ENCODE measurements at places on chromosomes 1 and 21.

GRCh38 chr1:33606272-33606671 is 133.8 kb downstream of the ZSCAN20 start:
- no peak for DNase-seq

DNA sequence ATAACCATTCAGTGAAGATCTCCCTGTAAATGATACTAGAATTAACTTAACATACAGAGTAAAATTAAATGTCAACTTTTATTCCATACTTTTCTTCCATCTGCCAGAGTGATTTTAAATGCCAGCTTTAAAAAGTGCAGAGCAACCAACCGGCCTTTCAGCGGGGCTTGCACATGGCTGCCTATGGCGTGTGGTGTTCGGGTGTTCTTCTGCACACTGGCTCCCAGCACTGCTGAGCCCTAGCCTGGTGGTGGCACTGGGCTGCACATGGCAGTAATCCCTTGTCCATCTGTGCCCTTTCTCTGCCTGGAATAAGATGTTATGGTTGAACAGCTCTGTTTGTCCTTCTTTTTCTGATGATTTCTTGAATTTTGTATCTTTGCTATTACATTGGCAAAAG is 156.3 kb downstream of the SNX7 start:
- DNase-seq, result no peak

GRCh38 chr1:199809311-199809710 is 218.2 kb upstream of the NR5A2 start:
- no peak for DNase-seq

- DNase-seq, result no peak
Measured at GRCh38 chr1:97377432-97378034, 543.3 kb downstream of the DPYD start.

DNA sequence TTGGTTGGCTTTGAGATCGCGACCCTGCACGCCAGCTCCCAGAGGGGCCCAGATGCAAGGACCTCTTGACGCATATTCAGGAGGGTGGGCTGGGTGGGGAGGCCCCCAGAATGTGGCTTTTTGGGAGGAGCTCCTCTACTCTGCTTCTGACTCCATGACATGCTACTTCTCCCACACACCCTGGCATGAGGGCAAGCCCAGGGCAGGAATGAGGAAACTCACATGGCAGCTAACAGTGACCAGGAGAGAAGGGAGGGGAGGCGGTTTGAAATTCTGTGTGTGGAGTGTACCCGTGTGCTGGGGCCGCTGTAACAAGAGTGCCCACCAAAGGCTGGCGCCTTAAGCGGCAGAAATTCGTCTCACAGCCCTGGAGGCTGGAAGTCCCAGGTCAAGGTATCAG is 61.3 kb upstream of the GPR153 start:
- DNase-seq, result no peak

- DNase-seq, result no peak
Measured at GRCh38 chr1:174239541-174239940, 80.2 kb downstream of the RABGAP1L start.

DNA sequence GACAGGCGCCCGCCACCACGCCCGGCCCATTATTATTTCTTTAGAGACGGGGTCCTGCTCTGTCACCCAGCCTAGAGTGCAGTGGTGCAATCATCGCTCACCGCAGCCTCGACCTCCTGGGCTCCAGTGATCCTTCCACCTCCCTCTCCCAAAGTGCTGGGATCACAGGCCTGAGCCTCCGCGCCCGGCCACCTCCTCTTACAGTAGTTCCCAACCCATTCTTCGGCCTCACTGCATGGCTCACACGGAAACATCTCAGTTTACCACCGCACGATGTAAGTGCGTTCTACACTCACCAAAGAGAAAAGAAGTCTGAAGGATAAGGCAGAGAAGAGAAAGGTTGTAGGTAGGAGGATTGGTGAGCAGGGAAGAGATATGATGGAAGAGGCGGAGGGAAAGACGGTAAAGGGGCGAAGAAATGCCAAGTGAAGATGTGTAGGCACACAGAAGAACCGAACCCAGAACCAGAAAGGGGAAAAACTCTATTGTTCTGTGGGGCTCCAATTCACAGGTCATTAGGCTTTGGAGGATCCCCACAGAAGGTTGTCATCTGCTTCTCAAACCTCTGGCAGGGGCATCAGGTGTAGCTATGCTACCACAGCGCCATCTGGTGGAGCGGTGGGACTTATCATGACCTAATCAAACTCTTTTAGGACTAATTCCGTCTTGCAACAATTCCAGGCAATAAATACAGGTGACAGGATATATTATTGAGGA is 504.2 kb downstream of the SMYD3 start:
- peak; percentile 83 for DNase-seq

GRCh38 chr21:35222541-35222941 is 173.4 kb upstream of the RUNX1 start:
- DNase-seq, result peak; percentile 36

DNA sequence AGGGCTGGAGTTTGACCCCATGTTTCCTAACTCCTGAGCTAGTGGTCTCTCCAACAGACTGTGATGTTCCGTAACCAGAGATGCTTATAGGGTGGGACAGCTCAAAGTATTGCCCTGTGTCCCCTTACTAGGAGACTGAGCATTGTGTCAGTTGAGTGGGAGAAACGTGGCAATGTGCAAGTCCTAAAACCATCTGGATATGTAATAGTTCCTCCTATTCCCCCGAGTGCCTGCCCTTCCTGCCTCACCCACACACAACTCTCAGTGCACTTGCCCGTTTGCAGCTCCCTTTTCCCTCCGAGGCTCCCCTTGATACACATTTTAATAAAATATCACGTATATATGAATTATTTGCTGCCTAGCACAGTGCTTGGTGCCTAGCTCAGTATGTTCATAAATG is 3.4 kb downstream of the PIGV start:
- DNase-seq, result no peak

GRCh38 chr1:105485207-105485606 is 1571.3 kb upstream of the PRMT6 start:
- DNase-seq, result no peak

DNA sequence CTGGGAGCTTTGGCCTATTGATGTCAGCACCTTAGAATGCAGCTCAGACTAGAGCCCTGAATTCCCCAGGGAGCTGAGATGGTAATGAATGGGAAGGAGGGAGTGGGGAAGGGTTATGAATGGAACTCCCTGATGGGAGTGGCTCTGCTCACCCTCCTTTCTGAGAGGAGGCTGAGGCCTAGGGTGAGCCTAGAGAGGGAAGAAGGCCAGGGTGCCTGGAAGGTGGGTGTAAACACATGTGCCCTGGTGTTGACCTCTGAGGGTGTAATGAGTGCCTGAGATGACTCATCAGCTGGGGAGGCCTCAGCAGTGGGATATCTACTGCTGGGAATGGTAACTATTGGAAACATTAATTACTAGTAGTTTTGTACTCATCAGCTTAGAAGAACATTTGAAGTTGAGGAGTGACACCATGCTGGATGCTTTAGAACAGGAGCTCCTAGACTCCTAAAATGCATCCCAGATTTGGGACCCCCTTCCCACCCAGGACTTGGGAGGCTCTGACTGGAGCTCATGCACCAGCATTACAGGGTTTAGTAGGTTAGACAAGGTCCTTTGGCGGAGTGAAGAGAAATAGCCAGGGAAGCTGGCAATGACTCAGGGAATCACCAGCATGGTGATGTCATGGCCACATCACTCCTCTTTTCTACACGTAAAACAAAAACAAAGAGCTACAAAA is 16.0 kb upstream of the PIGV start:
- no peak for DNase-seq

DNA sequence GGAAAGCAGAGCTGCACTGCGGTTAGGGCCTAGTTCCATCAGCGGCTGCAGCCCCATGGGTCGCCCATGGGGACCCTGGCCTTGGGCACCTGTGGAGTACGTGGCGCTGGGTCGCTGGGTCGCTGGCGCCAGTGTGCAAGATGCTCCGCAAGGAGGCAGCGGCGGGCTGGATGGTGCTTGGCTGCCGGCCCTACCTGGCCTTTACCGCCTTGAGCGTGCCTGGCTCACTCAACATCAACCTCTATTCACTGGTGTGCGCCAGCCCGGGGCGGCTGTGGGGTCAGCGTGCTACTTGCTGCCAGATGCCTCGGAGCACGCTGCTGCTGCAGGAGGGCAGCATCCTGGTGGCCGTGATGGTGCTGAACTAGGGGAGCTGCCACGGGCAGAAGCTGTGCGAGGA is 85.1 kb upstream of the RHOU start:
- no peak for DNase-seq

Data from OCI-LY7 (cell line).